ENCODE measurements at places on chromosomes 11 and 22.

DNA sequence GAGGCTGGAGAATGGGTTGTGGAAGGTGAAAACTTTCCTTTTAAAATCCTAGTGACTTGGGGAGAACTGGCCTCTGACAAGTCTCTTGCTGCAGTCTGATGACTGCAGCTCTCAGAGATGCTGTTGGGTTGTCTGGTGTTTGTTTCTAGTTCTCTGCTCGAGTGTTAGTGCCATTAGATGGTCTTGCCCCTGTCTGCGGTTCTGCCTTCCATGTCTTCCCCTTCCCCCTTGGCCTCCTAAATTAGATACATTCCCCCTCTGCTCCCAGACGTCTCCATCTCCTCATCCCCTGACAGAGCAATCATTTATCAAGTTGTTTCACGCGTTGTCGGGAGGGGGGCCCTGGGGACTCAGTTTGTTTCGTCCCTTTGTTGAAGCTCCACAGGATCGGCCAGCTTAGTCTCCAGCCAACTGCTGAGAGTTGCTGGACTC, 67.7 kb downstream of the CECR2 start:
- DNase-seq: no peak
- H3K4me3 ChIP-seq: no peak overlapping the region
- H3K27me3 ChIP-seq: peaks cover 21% of the 10 kb centered on the region
- peaks cover 5% of the 10 kb centered on the region for H3K4me1 ChIP-seq
- H3K36me3 ChIP-seq: no peaks in the 10 kb centered on the region

DNA sequence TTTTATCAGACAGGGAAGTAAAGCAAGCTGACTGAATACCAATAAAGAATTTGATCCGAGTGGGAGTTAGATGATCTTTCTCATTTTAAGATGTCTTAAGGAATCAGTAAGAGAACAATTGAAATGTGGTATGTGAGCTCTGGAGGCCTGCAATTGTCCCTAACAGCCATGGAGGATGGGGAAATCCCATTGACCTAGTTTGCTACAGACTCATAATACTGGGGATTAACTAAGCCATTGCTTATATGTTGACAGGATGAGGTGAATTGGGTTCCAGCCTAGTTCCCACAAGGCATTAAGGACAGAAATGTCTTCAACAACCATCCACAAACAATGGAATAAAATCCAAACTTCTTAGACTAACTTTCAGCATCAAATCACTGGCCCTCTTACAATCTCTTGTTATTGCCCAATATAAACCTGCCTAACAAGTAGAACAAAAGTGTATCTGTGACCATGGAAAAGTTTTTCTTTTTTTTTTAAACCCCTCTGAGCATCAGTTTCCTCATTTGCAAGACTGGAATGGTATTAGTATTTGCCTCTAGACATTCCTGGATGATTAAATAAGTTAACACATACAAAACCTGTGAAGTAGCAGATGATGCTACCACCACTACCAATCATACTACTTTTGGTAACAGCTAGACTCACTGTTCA, 773.2 kb downstream of the DLG2 start:
- no peaks in the 10 kb centered on the region for H3K4me1 ChIP-seq
- H3K36me3 ChIP-seq: no peaks in the 10 kb centered on the region
- DNase-seq: no peak
- no peak overlapping the region for H3K27ac ChIP-seq

- peak overlapping the region; percentile 81 for H3K4me3 ChIP-seq
- peak; percentile 22 for DNase-seq
- peaks cover 20% of the 10 kb centered on the region for H3K27me3 ChIP-seq
- H3K4me1 ChIP-seq: peaks cover 28% of the 10 kb centered on the region
- H3K36me3 ChIP-seq: no peaks in the 10 kb centered on the region
Measured at GRCh38 chr22:42284202-42284591, 13.7 kb upstream of the TCF20 start.

DNA sequence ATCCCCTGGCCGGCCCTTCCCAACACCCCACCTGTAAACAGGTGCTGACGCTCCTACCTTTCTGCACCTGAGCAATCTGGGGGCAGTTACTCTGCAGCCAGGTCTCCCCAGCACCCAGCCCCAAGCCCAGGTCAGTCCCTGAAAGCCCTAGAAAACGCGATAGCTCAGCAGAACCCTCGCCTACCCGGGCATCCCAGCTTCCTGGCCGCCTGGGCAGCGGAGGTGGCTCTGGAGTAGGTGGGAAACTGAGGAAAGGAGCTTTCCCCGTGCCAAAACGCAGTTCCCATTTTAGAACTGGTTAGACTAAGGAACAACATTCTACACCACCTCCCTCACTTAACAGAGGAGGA, 445 bp downstream of the SYTL2 start:
- H3K36me3 ChIP-seq: peaks cover 2% of the 10 kb centered on the region
- H3K27ac ChIP-seq: peak overlapping the region; percentile 57
- peaks cover 20% of the 10 kb centered on the region for H3K27me3 ChIP-seq
- H3K4me1 ChIP-seq: peaks cover 24% of the 10 kb centered on the region
- H3K4me3 ChIP-seq: peak overlapping the region; percentile 88

DNA sequence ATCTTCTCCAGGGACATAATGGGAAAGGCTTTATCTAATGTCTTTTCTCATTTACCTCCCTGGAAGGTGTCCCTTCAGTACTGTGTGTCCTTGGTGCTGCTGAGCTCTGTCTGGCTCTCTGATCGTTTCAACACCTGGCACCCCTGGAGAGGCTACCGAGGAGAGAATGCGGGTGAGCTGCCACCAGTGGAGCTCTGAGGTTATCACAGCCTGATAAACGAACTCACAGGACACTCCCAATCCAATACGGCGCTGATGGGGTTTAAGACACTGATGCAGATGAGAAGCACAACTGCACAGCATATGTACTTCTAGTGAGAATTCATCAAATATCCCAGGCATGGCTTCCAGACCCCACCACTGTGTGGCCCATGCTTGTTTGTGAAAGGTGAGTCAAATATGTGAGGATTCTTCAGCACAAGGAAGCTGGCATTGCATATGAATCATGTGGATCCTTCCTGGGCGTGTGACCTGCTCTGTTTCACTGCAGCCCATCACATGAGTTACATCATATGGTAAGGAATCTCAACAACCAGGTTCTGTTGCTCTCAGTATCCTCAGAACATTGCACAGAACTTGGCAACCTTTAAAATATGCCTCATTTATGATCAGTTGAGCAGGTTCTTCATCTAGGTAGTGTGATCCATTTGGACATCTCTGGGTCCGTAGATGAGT, 34.8 kb upstream of the VWA5A start:
- no peaks in the 10 kb centered on the region for H3K4me1 ChIP-seq
- no peak overlapping the region for H3K27ac ChIP-seq
- H3K4me3 ChIP-seq: no peak overlapping the region
- H3K27me3 ChIP-seq: peaks cover 33% of the 10 kb centered on the region
- no peaks in the 10 kb centered on the region for H3K36me3 ChIP-seq

DNA sequence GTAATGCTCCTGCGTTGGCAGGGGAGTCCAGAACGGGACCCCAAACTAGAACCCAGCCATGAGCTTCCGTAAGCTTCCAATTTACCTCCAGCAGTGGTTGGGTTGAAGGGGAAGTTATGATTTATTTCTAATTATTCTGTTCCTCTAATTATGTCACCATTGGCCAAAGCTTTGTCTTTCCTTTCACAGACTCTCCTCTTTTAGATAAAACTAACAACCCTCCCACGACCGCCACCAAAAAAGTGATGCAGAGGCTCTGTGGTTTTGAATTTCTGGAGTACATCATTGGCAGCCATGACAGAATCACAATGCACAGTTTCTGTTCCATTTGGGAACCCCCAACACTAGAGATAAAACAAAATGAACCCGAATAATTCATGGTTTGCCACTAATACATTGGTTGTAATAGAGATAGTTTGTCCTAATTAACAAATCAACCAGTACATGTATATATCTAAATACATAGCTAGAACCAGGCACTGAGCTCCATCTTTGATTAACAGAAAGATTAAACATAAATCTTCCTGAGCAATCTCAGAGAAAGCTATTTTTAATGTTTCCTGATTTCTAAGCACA, 64.3 kb downstream of the ETS1 start:
- H3K4me1 ChIP-seq: peaks cover 49% of the 10 kb centered on the region
- peaks cover 34% of the 10 kb centered on the region for H3K36me3 ChIP-seq
- H3K4me3 ChIP-seq: peak overlapping the region; percentile 98
- no peak for DNase-seq

DNA sequence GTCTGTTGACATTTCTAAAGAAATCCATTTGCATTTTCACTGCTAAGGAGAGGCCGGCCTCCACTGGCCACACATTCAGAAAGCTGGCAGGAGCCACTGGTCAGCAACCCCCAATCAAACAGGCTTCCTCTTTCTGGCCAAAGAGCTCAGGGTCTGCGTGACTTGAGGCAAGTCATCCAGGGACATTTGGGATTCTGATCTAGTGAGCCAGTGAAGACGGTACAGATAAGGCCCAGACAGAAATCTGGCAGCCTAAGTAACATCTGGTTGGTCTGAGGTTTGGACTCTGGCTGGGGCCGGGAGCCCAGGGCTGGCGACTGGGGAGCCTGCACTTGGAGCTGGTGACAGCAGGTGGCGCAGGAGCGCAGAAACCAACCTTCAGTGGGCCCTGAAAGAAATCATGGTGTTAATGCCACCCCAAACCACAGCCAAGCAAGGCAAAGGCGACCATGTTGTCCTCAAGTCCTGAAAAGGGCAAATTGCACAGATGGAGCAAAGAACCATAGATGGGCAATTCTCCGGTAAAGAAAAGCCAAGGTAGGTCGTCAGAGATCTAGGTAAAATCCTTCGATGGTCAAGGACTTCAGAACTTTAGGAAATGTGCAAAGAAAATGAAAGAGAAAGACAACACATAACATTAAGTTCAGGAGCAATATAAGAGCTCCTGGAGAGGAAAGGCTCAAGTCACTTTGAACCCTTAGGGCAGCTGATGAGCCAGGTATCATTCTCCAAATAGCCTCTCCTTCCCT, 99.4 kb upstream of the BLID start:
- no peaks in the 10 kb centered on the region for H3K36me3 ChIP-seq
- H3K27me3 ChIP-seq: no peaks in the 10 kb centered on the region
- no peak overlapping the region for H3K27ac ChIP-seq
- H3K4me3 ChIP-seq: no peak overlapping the region

DNA sequence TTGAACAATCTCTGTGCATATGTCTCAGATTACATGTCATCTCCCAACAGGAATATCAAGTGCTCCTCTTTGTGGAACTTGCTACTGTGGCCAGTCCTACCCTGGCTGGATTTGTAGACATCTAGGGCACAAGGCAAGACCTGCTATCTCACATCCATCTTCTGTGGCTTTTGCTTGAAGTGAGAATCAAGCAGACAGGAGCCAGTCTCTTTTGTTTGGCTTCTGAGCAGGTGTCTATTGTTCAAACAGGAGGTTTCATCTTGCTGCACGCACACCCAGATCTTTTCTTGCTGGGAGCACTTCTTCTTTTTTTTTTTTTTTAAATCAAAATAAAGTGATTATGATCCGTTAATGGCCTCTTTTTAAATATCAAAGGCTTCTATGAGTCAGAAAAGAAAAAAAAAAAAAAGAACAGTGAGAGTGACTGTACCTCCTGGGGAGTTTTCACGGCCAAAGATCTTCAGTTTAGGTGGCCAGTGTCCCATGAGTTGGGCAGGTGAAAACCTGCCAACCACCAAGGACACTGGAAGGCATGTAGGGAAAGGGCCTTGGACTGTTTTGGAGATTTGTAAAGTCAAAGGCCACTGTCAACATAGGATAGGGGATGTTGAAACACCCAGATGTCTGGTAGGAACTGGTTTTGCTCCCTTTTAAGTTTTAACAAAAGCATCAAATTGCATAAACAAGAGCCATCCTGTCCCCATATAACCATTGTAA, 78.1 kb downstream of the CD44 start:
- H3K36me3 ChIP-seq: peaks cover 81% of the 10 kb centered on the region
- H3K4me1 ChIP-seq: peaks cover 36% of the 10 kb centered on the region
- no peak overlapping the region for H3K4me3 ChIP-seq
- H3K27me3 ChIP-seq: no peaks in the 10 kb centered on the region

- no peaks in the 10 kb centered on the region for H3K27me3 ChIP-seq
- H3K4me1 ChIP-seq: peaks cover 87% of the 10 kb centered on the region
- H3K27ac ChIP-seq: peak overlapping the region; percentile 95
- peak overlapping the region; percentile 64 for H3K4me3 ChIP-seq
- peaks cover 2% of the 10 kb centered on the region for H3K36me3 ChIP-seq
Measured at GRCh38 chr22:30183271-30183670, 63.3 kb downstream of the LIF start.

- H3K27me3 ChIP-seq: no peaks in the 10 kb centered on the region
- H3K4me3 ChIP-seq: no peak overlapping the region
- DNase-seq: no peak
- H3K36me3 ChIP-seq: peaks cover 7% of the 10 kb centered on the region
Measured at GRCh38 chr22:29737251-29738117, 17.7 kb downstream of the CABP7 start.

GRCh38 chr11:65767406-65767805, 13.4 kb downstream of the AP5B1 start:
- H3K36me3 ChIP-seq: no peaks in the 10 kb centered on the region
- H3K27me3 ChIP-seq: peaks cover 5% of the 10 kb centered on the region
- no peak for DNase-seq
- peaks cover 3% of the 10 kb centered on the region for H3K4me1 ChIP-seq
- no peak overlapping the region for H3K4me3 ChIP-seq
- H3K27ac ChIP-seq: no peak overlapping the region
